ENCODE measurements at places on chromosomes 2 and 18. TPM values are rescaled to one million over a fixed set of nuclear protein-coding genes. Genes with fewer than 3 reads are reported as not detected.

The UGT1A1 gene
- not detected for total RNA-seq

The SFXN5 gene
- 8.0 TPM for total RNA-seq

DNA sequence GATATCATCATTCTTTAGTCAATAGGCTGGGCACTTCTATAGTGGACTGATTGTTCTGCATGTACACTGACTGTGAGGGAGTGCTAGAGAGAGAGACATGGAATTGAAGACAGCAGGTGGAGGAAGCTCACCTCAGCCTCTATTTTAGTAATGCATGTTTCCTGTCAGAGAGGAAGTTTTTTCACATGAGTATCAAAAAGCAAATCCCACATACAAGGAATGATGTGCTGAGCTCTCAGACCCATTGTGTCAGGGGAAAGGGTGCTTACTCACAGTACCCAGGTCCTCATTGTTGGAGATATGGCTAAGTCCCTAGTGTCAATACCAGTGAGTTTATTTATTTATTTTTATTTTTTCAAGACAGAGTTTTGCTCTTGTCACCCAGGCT lies 9.9 kb upstream of the CDK15 start:
- peaks cover 12% of the 10 kb centered on the region for H3K4me1 ChIP-seq
- H3K36me3 ChIP-seq, result no peaks in the 10 kb centered on the region
- no peaks in the 10 kb centered on the region for H3K27me3 ChIP-seq
- H3K27ac ChIP-seq, result no peak overlapping the region
- H3K4me3 ChIP-seq, result no peak overlapping the region

- no peaks in the 10 kb centered on the region for H3K4me1 ChIP-seq
- H3K27me3 ChIP-seq, result no peaks in the 10 kb centered on the region
- DNase-seq, result no peak
- no peak overlapping the region for H3K27ac ChIP-seq
- H3K36me3 ChIP-seq, result no peaks in the 10 kb centered on the region
Measured at GRCh38 chr18:55420665-55421307, 167.2 kb downstream of the TCF4 start.

- DNase-seq, result peak; percentile 59
- no peak overlapping the region for H3K4me3 ChIP-seq
- no peaks in the 10 kb centered on the region for H3K27me3 ChIP-seq
- peak overlapping the region; percentile 19 for H3K27ac ChIP-seq
Measured at GRCh38 chr2:137367361-137367760, 596.9 kb upstream of the HNMT start.

The TOGARAM2 gene
- 0.16 TPM for total RNA-seq

GRCh38 chr2:74887445-74887951 lies 53.6 kb downstream of the HK2 start:
- peaks cover 6% of the 10 kb centered on the region for H3K4me1 ChIP-seq
- H3K27me3 ChIP-seq, result no peaks in the 10 kb centered on the region
- peak; percentile 73 for DNase-seq
- H3K4me3 ChIP-seq, result no peak overlapping the region
- H3K36me3 ChIP-seq, result peaks cover 62% of the 10 kb centered on the region

- no peak overlapping the region for H3K4me3 ChIP-seq
- H3K36me3 ChIP-seq, result no peaks in the 10 kb centered on the region
- peaks cover 15% of the 10 kb centered on the region for H3K4me1 ChIP-seq
- no peak overlapping the region for H3K27ac ChIP-seq
Measured at GRCh38 chr2:40218679-40219078, 233.2 kb downstream of the SLC8A1 start.

- no peak overlapping the region for H3K27ac ChIP-seq
- H3K4me1 ChIP-seq, result no peaks in the 10 kb centered on the region
- DNase-seq, result peak; percentile 36
- H3K36me3 ChIP-seq, result no peaks in the 10 kb centered on the region
Measured at GRCh38 chr18:42437646-42438045, 482.6 kb downstream of the PIK3C3 start.

DNA sequence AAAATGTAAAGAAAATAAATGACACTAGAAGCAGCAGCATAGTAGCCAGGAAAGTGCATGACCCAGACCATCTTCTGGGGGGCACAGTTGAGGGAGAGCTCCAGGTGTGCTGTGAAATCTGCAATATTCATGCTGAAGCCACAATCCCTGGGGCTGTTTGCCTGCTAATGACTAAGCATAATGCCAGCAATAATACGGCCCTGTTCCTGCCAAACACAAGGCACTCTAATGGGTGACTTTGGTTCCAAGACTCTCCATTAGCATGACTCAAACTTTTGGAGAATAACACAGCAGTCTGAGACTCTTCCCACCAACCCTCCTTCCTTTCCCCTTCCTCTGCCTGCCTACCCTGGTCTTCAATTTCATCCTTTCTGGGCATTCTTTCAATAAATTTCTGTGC lies 77.9 kb upstream of the DOCK10 start:
- DNase-seq, result peak; percentile 34
- H3K4me3 ChIP-seq, result no peak overlapping the region
- H3K27me3 ChIP-seq, result no peaks in the 10 kb centered on the region
- H3K27ac ChIP-seq, result no peak overlapping the region

- H3K4me1 ChIP-seq, result peaks cover 4% of the 10 kb centered on the region
- no peaks in the 10 kb centered on the region for H3K36me3 ChIP-seq
- H3K4me3 ChIP-seq, result peak overlapping the region; percentile 83
- no peak overlapping the region for H3K27ac ChIP-seq
- DNase-seq, result no peak
Measured at GRCh38 chr18:39840856-39841481, 2114.1 kb upstream of the PIK3C3 start.

The TEX261 gene
- total RNA-seq, result 52.3 TPM

DNA sequence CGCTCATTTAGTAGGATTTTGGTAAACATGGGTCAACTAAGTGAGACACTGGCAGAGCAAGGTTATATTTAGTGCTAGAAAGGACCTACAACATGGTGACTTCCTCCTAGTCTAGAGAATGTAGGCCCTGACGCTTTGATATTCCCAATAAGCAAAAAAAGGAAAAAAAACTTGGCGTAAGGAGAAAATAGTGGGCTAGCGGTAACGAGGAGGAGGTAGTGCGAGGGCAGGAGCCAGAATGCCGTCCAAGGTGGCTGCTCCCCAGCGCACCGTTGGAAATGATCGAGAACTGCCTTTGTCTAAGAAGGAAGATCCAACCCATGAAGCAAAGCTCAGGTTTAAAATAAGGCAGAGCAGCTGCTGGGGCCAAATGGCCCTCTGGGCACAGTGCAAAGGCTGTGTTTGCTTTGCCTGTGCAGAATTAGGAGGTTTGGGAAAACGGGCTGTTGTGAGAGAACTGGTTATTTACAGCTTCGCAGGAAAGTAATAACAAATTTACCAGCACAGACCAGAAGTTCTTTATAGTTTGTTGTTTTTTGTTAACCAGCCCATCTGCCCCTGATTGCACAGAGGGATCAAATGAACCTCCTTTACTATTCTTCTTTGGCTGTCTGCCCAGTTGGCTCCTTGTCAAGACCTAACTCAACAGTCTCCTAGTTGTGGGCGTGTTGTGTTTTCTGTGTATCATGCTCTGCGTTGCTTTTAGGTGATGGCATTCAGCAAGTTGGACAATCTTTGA lies 86.6 kb downstream of the ITGB1BP1 start:
- peaks cover 60% of the 10 kb centered on the region for H3K36me3 ChIP-seq
- no peaks in the 10 kb centered on the region for H3K27me3 ChIP-seq

DNA sequence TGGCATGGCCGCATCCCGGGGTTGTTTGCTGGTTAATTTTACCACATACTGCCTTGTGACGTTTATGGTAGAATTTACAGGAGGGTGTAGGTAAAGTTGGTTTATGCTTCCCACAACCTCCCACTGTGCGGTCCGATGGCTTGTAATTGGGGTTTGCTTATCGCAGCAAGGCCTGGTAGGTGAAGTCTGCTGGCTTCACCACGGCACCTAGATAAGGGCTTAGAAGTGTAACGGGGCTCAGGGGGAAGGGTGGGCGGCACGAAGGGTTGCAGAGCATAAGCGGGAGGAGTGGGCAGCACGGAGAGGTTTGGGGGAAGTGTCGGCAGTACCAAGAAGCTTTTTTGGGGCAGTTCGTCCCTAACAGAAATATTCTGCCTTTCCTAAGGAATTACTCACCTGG lies 39.0 kb upstream of the TMEM131 start:
- no peak for DNase-seq
- no peaks in the 10 kb centered on the region for H3K4me1 ChIP-seq
- no peak overlapping the region for H3K27ac ChIP-seq
- H3K36me3 ChIP-seq, result no peaks in the 10 kb centered on the region
- H3K27me3 ChIP-seq, result no peaks in the 10 kb centered on the region
- no peak overlapping the region for H3K4me3 ChIP-seq

- peaks cover 5% of the 10 kb centered on the region for H3K4me1 ChIP-seq
- H3K36me3 ChIP-seq, result no peaks in the 10 kb centered on the region
- H3K27ac ChIP-seq, result no peak overlapping the region
- H3K27me3 ChIP-seq, result no peaks in the 10 kb centered on the region
- peak; percentile 77 for DNase-seq
Measured at GRCh38 chr2:71935262-71935848, 212.3 kb downstream of the CYP26B1 start.

- H3K36me3 ChIP-seq, result no peaks in the 10 kb centered on the region
- H3K27ac ChIP-seq, result no peak overlapping the region
- no peaks in the 10 kb centered on the region for H3K4me1 ChIP-seq
- no peak overlapping the region for H3K4me3 ChIP-seq
- no peaks in the 10 kb centered on the region for H3K27me3 ChIP-seq
- DNase-seq, result peak; percentile 32
Measured at GRCh38 chr2:238509151-238509835, 82.6 kb downstream of the ASB1 start.

The SPATA3 gene
- total RNA-seq, result not detected

The CCDC93 gene
- total RNA-seq, result 37.8 TPM

DNA sequence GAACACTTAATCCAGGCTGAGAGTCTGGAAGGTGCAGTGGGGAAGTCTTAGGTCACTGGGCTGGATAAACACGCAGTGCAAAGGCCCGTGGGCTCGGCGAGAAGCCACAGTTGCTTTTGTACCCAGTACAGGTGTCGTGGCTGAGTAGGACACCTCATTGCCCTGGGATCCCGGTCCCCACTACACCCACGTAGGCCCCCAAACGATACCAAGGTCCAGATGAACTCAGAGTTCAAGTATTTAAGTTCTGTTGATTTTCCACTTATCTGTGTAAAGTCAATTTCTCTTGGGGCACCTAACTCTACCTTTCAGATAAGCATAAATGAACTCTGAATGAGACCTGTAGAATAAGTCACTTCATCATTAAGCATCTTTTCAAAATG lies 302.0 kb downstream of the PIEZO2 start:
- H3K4me3 ChIP-seq, result no peak overlapping the region
- peaks cover 4% of the 10 kb centered on the region for H3K4me1 ChIP-seq
- H3K27ac ChIP-seq, result no peak overlapping the region
- H3K36me3 ChIP-seq, result no peaks in the 10 kb centered on the region
- no peaks in the 10 kb centered on the region for H3K27me3 ChIP-seq
- DNase-seq, result no peak

GRCh38 chr18:21439431-21439846 lies 161.1 kb downstream of the ESCO1 start:
- DNase-seq, result peak; percentile 84
- no peak overlapping the region for H3K4me3 ChIP-seq
- H3K36me3 ChIP-seq, result no peaks in the 10 kb centered on the region
- H3K27ac ChIP-seq, result peak overlapping the region; percentile 87

- H3K4me1 ChIP-seq, result no peaks in the 10 kb centered on the region
- no peak overlapping the region for H3K27ac ChIP-seq
- DNase-seq, result no peak
- no peaks in the 10 kb centered on the region for H3K36me3 ChIP-seq
- no peak overlapping the region for H3K4me3 ChIP-seq
Measured at GRCh38 chr18:8603663-8604520, 5.3 kb upstream of the RAB12 start.

DNA sequence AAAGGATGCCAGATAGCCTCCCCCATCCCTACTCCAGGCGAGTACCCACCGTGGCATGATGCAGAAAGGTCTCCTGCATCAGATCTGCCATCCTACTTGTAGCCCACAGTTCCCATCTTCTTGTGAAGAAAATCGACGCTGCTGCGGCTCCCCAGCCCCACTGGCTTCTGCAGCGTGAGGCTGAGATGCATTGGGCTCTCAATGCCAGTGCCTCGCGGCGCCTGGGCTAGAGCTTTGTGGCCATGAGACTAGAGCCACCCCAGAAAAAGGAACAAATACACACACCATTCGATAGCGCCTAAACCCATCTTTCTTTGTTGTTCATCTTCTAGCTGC lies 2.8 kb downstream of the NOL4 start:
- no peaks in the 10 kb centered on the region for H3K36me3 ChIP-seq
- H3K27ac ChIP-seq, result no peak overlapping the region
- peak overlapping the region; percentile 45 for H3K4me3 ChIP-seq
- no peaks in the 10 kb centered on the region for H3K4me1 ChIP-seq

GRCh38 chr18:37396971-37397720 lies 168.5 kb downstream of the CELF4 start:
- no peak overlapping the region for H3K27ac ChIP-seq
- DNase-seq, result no peak
- peaks cover 5% of the 10 kb centered on the region for H3K4me1 ChIP-seq
- no peak overlapping the region for H3K4me3 ChIP-seq

- no peaks in the 10 kb centered on the region for H3K36me3 ChIP-seq
- H3K4me1 ChIP-seq, result no peaks in the 10 kb centered on the region
- no peak for DNase-seq
- H3K27ac ChIP-seq, result no peak overlapping the region
Measured at GRCh38 chr2:68099260-68099659, 36.5 kb upstream of the C1D start.

The UGT1A4 gene
- total RNA-seq, result 0.12 TPM

GRCh38 chr2:69798290-69798908 lies 31.1 kb upstream of the GMCL1 start:
- peak; percentile 19 for DNase-seq
- H3K27ac ChIP-seq, result peak overlapping the region; percentile 88
- H3K36me3 ChIP-seq, result peaks cover 25% of the 10 kb centered on the region
- H3K27me3 ChIP-seq, result no peaks in the 10 kb centered on the region
- H3K4me3 ChIP-seq, result peak overlapping the region; percentile 71
- H3K4me1 ChIP-seq, result peaks cover 28% of the 10 kb centered on the region

The COL6A3 gene
- total RNA-seq, result 0.19 TPM

- H3K4me1 ChIP-seq, result no peaks in the 10 kb centered on the region
- H3K27ac ChIP-seq, result no peak overlapping the region
- H3K4me3 ChIP-seq, result no peak overlapping the region
- DNase-seq, result no peak
Measured at GRCh38 chr18:55289775-55290174, 298.2 kb downstream of the TCF4 start.

DNA sequence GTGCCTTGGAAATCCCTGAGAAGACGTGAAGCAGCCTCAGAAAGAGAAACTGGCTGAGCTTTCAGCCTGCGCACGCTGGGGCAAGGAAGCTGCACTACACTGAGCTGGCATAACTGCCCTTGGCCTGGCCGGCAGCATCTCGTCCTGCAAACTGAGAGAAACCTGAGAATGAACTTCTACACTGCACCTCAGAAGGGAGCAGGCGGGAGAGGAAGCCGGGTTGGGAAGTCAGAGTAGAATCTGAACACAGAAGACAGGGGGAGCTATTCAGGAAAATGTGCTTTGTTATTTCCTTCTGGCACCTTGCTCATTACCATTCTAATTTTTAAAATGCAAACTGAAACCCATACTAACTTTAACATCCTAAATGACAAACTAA lies 70.9 kb downstream of the ZEB2 start:
- H3K27ac ChIP-seq, result no peak overlapping the region
- peaks cover 7% of the 10 kb centered on the region for H3K36me3 ChIP-seq
- no peaks in the 10 kb centered on the region for H3K4me1 ChIP-seq
- no peak overlapping the region for H3K4me3 ChIP-seq
- no peak for DNase-seq

All from MCF 10A (cell line).